ENCODE measurements at places on chromosomes 4 and X.

DNA sequence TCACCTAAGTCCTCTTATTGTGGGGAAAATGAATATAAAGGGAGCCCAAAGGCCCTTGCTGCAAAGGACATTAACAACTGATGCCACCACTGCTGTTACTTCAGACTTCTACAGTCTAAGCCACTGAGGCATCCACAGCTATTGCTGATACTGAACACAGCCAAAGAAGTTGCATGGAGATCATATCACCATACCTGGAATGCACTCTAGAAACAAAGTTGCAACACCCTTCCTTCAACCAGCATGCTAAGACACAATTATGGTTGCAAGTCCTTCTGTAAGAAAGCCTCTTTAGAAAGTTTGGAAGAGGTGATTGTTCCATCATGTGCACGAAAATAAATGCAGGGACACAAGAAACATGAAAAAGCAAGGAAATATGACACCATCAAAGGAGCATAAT lies 105.7 kb upstream of the SH3RF1 start:
- no peak for DNase-seq

GRCh38 chrX:134545510-134545909 lies 85.5 kb downstream of the HPRT1 start:
- no peak for DNase-seq

DNA sequence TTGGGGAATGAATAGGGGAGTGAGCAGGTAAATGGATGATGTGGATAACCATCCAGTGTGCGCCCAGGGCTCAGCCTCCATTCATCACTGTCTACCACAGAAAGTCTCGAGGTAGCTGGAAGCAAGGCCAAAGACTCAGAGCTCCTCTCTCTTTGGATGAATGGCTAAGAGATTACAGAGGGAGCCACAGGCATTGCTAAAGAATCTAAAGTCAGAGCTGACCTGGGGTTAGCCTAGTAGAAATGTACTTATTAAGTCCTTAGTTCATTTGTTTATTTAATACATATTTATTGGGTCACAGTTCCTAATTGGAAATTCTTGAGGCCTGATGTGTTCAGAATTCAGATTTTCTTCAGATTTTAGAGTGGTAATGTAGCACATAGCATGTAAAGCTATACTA lies 88.7 kb upstream of the HPF1 start:
- no peak for DNase-seq

- no peak for DNase-seq
Observed at GRCh38 chr4:26404743-26405206, 84.0 kb downstream of the RBPJ start.

DNA sequence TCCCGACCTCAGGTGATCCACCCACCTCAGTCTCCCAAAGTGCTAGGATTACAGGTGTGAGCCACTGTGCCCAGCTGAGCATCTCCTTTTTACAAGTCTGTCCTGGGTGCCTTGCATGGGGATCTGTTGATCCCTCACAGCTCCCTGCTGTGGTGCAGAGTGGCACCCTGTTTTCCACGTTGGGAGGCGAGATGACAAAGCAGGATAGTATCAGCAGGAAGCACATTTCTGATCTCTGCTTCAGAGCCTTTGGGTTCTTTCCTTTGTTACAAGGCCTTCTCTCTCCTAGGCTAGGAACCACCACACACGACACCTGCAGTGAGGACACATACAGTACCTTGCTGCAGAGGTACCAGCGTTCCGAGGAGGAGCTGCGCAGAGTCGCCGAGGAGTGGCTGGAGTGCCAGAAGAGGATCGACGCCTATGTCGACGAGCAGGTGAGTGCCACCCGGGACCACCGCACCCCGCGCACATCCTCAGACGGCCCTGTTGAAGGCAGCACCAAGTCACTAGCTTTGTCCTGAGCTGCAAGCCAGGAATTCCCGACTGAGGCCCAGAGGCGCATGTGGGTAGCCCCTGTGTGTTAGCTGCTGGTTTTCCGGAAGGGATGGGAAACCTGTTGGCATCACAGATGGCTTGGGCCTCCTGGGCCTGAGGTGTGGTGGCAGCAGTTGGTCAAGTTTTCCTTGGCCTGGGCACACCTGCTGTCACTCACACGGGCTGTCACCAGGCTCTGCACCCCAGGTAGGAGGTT lies 109.6 kb downstream of the TNIP2 start:
- DNase-seq = no peak

GRCh38 chr4:140680686-140681085 lies 75.5 kb downstream of the TBC1D9 start:
- DNase-seq = no peak

GRCh38 chr4:141019768-141020167 lies 113.5 kb downstream of the RNF150 start:
- DNase-seq = no peak

DNA sequence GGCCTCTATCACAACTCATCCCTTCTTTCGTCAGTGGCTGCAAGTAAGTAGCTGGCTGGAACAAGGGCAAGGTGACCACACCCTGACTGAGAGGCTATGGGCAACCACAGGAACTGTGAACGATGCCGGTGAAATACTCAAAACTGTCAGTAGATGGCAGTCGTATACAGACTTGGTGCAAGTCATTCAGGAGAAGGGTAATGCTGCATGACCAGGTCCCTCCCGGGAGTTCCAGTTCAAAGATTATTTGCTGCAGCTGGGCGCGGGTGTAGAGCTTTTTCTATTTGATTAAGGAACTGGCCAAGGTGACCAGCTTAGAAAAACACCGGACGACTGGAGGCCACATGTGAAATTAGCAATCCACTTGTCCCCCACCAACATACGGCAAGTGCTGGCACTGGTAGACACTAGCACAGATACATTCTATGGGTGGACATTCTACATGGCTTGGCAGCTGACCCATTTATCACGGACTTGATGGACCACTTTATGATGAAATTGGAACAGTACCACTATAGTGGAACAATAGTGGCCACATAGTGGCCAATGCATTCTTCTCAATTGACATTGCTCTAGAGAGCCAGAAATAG lies 726.6 kb downstream of the TRAM1L1 start:
- peak; percentile 68 for DNase-seq

GRCh38 chr4:89284828-89285227 lies 22.8 kb downstream of the GPRIN3 start:
- DNase-seq = no peak

GRCh38 chrX:14497184-14497666 lies 32.1 kb upstream of the GLRA2 start:
- no peak for DNase-seq

GRCh38 chr4:7061815-7062214 lies 6.0 kb downstream of the GRPEL1 start:
- no peak for DNase-seq

DNA sequence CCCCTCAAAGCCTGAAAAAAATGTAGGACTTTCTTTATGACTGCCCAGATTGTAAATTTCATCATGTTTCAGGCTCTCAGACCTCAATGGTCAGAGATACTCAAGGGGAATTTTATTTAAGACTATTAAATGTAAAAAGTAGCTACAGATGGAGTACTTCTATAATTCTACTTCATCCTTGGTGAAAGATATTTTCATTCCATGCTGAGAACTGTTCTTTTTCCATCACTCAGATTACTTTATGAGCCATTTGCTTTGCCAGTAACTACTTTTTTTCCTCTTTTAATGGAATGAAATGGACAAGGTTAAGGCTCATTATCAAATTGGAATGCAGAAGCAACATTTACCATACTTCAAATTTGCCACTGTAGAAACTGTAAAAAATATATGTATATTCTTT lies 38.0 kb upstream of the PLS3 start:
- DNase-seq = no peak

DNA sequence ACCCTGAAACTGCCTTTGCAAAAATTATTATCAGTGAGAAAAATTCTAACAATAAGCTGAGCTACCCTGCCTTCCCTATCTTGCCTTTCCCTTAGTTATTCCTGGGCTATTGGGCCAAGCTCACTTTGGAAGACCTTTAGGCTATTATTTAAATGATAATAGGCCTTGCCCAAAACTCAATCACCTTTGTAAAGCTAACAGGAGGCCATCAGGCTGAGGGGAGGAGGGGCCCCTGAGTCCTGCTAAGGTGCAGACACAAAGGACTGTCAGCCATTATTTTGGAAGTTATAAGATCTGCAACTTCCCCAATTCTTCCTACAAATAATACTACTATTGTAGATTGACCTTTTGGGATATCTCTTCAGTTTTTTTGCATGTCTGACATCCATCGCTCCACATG lies 278.8 kb upstream of the DIAPH2 start:
- peak; percentile 12 for DNase-seq

- DNase-seq = no peak
Observed at GRCh38 chrX:124086411-124086810, 124.9 kb downstream of the STAG2 start.

DNA sequence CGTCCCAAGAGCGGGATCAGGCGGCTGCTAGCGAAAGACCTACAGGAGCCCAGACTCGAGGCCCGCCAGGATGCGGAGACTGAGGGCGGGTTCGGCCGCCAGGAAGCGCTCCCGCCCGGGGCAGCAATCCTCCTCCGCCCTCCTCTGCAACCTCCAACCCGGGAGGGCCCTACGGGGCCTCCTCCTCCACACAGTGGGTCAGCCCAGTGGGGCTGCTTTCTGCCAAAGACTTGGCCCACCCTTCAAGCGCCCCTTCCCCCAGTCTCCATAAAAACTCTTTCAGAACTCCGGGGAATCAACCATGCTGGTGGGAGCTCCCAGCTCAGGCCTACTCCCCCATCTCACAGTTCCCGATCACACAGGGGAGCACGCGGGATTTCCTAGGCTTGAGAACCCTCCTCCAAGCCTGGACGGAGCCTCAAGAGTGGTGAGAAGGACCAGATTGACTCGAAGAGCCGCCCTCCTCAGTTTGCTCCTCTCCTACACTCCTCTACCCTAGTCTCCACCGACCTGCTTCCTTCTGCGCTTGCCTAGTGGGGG lies 77.5 kb downstream of the RLIM start:
- DNase-seq = no peak

- no peak for DNase-seq
Observed at GRCh38 chrX:77446908-77447652, at the start of gene FGF16. FGF16 (plus strand) TSS chrX:77447389; CDS start chrX:77447675, 286 bp downstream.

- DNase-seq = no peak
Observed at GRCh38 chr4:37976507-37976906, 16.3 kb downstream of the PTTG2 start.

GRCh38 chr4:155377276-155377675 lies 511 bp upstream of the MAP9 start:
- no peak for DNase-seq

GRCh38 chr4:138773321-138773720 lies 242.3 kb upstream of the NOCT start:
- DNase-seq = no peak

GRCh38 chr4:181525634-181526033 lies 717.6 kb upstream of the TENM3 start:
- DNase-seq = no peak

- no peak for DNase-seq
Observed at GRCh38 chr4:83180431-83180968, 66.0 kb upstream of the PLAC8 start.

DNA sequence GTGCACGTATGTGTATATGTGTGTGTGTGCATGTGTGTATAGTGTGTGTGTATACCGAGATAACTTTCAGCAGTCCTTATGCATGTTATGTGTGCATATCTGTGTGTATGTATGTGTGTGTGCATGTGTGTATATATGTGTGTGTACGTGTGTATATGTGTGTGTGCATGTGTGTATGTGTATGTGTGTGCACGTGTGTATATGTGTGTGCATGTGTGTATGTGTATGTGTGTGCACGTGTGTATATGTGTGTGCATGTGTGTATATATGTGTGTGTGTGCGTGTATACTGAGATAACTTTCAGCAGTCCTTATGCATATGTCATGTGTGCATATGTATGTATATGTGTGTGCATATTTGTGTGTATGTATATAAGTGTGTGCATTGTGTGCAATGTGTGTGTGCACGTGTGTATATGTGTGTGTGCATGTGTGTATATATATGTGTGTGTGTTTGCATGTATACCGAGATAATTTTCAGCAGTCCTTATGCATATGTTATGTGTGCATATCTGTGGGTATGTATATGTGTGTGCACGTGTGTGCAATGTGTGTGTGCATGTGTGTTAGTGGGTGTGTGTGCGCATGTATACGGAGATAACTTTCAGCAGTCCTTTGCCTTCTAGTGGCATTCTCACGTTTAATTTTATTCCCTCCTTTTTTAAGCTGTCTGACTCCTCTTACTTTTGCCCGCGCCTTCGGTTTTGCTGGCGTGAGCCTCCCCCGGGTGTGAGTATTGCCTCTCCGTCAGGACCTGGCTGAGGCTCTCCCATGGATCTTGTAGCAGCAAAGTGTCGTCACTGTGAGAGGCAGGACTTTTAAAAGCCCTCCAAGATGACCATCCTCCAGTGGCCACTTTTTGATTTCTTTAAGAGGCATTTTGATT lies 99.6 kb upstream of the SHOX start:
- DNase-seq = no peak

DNA sequence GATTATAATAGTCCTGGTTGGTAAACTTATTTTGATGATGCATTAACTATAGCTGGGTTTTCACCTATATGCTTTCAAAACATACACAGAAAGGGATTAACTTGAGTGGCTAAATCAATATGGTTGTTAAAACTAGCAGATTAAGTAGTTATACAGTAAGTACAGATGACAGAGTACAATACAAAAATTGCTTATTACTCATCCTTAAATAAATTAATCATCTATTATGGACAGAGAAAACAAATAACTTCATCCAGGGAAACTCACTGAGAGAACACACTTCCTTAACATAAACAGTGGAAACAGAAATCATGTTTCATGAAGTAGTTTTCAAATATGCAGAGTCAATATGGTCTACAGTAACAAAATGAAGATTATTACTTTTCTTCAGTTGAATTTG lies 133.4 kb downstream of the AREG start:
- DNase-seq = no peak

GRCh38 chrX:3962511-3963311 lies 249.3 kb upstream of the PRKX start:
- no peak for DNase-seq

GRCh38 chr4:107755841-107756356 lies 35.9 kb upstream of the PAPSS1 start:
- no peak for DNase-seq

DNA sequence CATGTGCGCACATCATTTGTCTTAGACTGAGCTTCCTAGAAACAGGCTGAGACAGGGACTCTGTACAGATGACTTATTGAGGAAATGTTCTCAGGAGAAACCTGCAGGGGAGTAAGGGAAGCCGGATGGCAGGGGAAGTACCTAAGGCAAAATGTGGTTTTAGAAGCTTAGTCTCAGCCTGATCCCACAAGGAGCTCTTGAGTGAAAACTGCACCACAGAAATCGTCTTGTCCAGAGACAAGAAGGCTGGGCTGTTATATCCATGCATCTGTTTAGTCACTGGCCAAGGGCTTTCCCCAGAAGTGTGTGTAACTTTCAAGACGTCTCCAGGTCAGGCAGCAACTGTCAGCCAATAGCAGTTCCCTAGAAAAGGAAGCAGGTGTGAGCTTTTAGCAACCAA lies 86.0 kb downstream of the FUNDC1 start:
- DNase-seq = no peak

Data from iPS DF 19.7 (cell line).